Esophagus squamous epithelium (tissue), 5 donors: ENCODE measurements at places on chromosomes 16 and 17.

DNA sequence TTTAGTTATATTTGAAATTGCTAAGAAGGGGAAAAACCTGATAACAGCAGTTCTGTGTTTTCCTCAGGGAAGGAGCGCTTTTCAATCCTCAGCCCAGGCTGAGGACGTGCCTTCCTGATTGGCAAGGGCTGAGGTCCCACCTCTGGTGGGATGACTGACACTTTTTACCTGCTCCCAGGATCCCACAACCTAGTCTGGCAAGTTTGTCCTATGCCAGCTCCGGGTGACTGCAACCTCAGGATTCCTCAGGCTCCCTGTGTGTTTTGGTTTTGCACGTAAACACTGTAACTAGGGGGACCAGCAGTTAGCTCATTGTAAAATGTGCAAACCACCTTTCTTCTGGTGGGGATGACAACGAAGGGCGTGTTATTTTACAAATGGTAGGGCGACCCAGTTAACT lies 7.5 kb downstream of the MARCHF10 start:
- DNase-seq, result no peak

GRCh38 chr16:76035689-76036088 lies 241.5 kb upstream of the CNTNAP4 start:
- no peak for DNase-seq

DNA sequence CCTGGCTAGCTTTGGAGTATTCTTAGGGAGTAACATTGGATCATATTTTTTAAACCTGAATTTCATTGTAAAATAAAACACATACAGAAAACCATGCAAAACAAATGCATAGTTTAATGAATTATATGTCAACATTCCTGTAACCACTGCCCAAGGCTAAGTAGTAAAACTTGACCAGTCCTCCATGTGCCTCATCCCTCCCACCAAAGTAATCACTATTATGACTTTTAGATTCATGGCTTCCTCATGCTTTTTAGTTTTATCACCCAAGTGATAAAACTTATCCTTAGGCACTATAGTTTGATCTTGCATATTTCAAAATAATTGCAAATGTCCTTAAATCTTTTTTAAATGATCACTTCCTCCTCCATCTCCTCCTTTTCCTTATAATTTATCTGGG lies 20.4 kb downstream of the PRKCA start:
- no peak for DNase-seq

- no peak for DNase-seq
Measured at GRCh38 chr17:78043031-78043430, 84.5 kb downstream of the TNRC6C start.

DNA sequence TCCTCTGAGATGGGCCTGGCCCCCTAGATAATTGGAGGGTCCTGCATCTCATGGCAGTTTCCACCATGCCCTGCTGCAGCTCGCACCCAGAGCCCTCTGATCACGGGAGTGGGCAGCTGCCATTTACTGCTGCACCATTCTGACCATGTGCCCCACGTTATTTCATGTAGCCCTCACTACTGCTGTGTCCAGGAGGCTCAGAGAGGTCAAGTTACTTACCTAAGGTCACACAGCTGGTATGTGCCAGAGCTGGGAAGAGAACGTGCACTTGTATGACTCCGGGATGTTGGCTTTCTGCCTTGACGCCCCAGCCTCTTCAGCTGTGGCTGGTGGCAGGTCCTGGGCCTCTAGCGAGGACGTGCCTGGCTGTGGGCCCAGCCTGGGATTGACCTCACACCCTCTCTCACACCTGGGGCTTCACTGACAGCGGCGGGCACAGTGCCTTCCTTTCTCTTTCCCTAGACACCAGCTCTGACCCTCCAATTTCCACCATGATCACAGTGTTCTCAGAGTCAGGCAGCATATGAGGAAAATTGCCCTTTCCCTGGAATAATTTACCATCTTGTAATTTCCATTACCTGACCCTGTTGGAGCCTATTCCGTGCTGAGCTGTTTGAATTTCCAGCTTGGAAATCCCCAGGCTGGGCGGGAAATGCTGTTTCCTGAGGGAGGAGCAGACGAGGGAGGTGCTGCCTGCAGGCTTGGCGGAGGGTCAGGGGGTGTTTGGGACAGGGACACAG lies 18.5 kb upstream of the DOC2B start:
- no peak for DNase-seq

DNA sequence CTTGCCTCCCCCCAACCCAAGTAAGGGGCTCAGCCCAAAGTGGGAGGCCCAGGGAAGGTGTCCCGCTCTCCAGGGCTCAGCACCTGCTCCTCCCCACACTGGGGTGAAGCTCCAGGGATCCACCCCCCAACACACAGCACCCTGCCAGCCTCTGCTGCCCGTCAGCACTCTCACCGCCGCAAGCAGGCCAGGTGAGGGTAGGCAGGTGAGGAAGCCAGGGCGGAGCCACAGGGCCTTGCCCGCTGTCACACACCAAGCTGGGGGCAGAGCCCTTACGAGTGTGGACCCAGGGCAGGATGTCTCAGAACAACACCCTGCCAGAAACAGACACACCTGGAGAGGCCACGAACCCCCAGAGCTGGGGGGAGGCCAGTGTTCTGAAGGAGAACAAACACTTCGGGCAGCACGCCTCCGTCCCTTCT lies 19.5 kb downstream of the PLLP start:
- DNase-seq, result no peak
